ENCODE measurements at places on chromosomes 12 and 14. TPM values are rescaled to one million over a fixed set of nuclear protein-coding genes. Genes with fewer than 3 reads are reported as not detected.

The CAMKK2 gene
- 20.1 TPM for total RNA-seq

The SERPINA12 gene
- total RNA-seq, result not detected

The NXPH4 gene
- total RNA-seq, result 15.1 TPM

The MGP gene
- total RNA-seq, result 2.1 TPM

- no peak for DNase-seq
These were observed 696.8 kb upstream of the LRFN5 start for GRCh38 chr14:40909906-40910305.

GRCh38 chr12:65814038-65814437, 10.2 kb upstream of the HMGA2 start:
- no peak for DNase-seq

DNA sequence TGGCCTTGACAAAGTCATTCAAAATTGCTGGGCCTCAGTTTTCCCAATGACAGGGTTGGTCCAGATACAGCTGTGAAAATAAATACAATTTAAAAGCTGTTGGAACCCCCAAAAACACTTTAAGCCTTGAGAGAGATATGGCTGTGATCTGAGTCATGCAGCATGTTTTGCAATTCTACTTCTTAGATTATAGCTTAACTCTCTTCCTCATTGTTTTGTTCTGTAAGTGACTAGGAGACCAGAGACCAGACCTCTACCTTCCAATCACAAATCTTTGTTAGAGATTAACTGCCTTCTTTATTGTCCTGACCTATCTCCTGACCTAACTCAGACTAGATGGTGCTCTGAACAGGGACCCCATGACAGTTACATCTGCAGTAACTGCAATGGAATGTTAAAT, 198.1 kb downstream of the STXBP6 start:
- no peak for DNase-seq

DNA sequence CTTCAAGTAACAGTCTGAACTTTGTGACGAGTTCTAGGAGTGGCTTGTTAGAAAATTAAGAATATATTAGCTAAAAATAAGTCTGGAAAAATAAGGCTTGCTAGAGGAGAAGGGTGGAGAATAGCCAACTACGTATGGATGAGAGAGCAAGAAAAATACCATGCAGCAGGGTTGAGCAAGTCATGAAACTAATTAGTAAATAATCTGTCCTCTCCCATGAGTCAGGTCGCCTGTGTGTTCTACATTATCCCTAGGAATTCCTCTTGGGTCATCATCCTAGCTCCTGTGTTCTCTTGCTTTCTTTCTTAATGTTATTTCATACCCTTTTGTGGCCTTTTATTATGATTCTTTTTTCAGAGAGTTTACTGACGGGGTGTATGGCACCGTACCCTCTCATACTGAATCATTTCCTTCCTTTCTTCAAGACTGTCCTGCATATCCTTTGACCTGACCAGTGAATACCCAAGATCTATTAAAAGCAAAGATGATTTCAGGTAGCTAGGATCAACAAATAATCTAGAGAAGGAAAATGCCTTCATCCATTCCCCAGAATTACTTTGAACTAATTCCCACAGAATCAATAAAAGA, 177.2 kb upstream of the NPAS3 start:
- peak; percentile 37 for DNase-seq

DNA sequence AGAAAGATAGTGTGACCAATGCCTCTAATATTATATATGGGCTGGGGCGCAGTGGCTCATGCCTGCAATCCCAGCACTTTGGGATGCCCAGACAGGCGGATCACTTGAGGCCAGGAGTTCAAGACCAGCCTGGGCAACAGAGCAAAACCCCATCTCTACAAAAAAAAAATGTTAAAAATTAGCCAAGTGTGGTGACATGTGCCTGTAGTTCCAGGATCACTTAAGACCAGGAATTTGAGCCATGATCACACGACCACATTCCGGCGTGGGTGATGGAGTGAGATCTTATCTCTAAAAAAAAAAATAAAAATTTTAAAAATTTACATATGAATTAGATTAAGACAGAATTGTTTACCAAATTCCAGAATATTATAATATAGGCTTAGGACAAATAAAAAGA, 12.0 kb downstream of the TM7SF3 start:
- DNase-seq, result no peak

- DNase-seq, result peak; percentile 22
These were observed 400.9 kb upstream of the PDE3A start for GRCh38 chr12:19967431-19967830.

DNA sequence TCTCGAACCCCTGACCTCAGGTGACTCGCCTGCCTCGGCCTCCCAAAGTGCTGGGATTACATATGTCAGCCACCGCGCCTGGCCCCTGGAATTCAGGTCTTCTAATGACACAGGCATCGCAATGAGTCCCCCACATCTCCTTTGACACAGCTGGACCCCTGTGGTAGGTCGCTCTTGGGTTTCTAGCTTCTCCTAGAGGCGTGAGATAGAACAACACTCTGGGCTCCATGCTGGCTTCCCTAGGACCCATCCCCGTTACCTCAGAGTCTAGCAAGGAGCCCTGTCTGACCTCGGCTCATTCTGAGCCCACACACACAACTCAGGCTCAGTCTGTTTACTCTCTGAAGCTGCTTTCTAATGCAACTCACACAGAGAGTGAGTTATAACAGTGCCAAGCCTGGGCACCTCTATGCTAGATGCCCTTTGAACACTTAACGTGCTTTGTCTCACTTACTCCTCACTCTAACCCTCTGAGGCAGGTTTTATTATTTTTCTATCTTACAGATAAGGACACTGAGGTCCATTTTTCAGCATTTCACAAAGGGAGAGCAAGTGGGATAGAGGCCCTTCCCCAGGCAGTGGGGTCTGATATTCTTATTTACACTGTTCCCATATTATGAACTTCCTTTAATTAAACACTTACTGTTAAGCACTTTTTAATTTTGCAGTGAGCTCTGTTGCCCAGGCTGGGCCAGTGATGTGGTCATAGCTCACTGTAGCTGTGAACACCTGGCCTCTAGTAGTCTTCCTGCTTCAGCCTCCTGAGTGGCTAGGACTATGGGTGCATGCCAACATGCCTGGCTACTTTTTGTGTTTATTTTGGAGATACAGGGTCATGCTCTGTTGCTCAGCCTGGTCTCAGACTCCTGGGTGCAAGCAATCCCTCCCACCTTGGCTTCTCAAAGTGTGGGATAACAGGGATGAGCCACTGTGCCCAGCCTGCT, 40.6 kb upstream of the RBM19 start:
- no peak for DNase-seq

DNA sequence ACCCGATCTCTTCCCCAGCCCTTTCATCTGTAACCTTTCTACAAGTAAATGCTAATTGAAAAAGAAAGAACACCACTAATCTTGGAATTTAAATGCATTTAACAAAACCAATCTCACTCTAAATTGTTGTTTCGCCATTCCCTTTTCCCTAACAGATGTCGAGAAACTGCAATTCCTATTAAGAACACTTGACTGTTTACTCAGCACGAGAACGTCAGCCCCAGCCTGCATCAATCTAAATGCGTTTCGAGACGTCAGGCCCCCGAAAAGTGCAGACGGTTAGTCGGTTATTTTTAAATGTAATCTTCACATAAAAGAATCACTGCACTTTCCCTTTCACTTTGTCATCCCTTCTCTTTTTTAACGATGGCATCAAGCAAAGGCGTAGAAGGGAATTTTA, 837.6 kb downstream of the VRK1 start:
- DNase-seq, result peak; percentile 26

GRCh38 chr12:94308612-94309011, 151.1 kb downstream of the CEP83 start:
- no peak for DNase-seq

DNA sequence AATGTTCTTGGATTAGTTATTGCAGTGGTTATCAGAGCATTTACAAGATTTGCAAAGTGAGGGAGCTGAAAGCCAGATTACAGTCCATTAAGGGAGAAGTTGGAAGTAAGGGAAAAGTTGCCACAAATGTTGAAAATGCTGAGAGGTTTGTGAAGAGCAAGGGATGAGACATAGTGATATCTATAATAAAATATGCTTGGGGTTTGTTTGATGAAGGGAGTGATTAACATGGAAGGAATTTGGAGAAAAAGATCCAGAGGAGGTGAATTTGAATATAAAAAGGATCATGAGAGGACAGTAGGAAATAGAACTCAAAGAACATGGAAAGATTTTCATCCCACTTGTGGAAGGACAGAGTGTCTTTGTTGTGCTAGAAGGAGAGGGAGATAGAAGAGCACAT, 19.3 kb upstream of the CCER1 start:
- DNase-seq, result peak; percentile 70

DNA sequence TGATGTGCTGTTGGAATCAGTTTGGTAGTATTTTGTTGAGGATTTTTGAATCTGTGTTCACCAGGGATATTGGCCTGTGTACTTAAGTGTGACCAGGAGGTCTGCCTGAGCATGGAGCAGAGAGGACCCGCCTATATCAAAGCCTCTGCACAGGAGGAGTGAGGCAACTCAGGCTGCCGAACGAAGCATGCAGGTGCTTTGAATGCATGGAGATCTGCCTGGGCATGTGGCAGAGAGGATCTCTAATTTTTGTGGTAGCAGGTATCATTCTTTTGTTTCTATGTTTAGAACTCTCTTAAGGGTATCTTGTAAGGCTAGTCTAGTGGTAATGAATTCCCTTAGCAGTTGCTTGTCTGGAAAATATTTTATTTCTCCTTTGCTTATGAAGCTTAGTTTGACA, 26.9 kb downstream of the RAB3IP start:
- DNase-seq, result no peak

- DNase-seq, result peak; percentile 33
These were observed 3.2 kb downstream of the CFL2 start for GRCh38 chr14:34711169-34711568.

DNA sequence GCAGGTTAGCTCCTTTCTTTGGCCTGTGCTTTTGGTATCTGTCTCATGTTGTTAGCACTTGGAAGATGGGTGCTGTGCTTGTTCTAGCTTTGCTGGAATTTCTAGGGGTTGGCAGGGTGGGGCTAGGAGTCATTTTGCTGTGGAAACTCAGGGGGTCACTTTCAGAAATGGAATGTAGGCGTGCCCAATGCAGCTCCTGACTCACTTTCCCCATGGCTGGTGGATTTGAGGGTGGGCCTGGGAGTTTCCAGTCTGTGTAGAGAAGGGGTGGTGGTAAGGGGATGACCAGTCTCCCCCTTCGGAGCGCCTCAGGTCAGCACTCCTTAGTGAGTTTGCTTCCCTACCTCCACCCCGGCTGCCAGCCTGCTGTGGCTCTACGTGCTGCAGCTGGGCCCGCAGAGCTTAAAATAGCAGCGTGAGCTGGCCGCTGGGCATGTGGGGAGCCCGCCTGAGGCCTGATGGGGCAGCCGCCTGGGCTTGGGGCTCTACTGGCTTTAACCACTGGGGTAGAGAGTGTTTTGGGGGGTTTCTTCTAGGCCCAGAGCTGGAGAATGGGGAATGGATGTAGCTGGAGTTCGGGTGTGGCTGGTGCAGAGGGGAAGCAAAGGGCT, 108.2 kb downstream of the TSPAN9 start:
- DNase-seq, result no peak

DNA sequence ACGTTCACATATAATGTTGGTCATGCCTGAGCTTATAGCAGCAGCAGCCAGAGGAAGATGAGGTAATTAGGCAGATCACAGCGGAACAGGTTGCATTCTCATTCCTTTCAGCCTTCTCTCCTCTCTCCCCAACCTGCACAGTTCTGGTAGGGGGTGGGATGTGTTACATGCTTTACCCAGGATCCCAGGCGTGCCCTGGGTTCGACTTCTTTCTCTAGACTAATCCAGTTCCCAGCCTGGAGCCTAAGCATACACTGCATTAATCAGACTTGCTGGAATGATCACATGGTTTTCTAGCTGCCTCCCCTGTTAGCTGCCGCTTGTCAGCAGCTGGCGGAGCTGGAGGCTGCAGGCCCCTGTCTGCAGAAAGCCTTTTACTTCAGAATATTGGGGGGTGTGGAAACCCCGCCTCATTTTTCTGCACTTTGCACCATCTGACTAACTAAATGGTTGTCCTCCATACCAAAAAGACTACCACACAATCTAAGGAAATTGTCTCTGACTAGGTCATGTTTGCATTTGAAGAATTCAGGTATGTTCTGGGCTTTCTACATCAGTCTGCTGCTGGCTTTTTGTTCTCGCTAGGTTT, 46.0 kb upstream of the EVL start:
- DNase-seq, result no peak

DNA sequence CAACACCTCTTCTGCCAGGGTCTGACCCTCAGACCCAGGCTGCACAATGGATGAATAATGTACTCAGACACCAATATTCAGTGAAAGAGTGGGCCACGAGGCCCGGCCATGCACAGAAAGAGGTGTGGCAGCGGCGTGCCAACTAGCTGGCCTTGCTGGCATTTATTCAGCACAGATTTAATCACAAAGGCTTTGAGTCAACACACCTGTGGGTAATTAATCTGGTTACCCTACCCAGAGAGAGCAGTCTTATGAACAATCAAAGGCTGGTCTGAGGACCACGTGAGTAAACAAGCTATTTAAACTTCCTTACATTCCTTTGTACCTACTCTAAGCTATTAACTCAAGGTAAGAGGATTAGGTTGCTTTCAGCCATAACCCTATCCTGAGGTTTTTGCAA, 324.8 kb downstream of the C12orf50 start:
- DNase-seq, result peak; percentile 73

DNA sequence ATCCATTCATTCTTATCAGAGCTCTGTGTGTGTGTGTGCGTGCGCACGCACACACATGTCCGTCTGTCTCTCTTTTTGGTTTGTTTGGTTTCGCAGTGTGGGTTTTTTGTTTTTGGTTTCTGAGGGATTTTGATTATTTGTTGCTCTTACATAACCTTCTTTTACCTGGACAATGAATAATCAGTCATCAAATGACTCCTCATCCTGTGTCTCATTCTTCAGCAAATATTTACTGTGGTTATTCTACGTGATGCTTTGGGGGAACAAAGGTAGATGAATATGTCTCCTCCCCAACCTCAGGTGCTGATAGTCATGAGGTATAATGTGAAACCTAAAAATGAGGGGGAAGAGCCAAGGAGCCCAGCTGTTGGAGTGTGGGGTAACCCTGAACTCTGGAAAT, 92.4 kb downstream of the SAMD4A start:
- peak; percentile 100 for DNase-seq

DNA sequence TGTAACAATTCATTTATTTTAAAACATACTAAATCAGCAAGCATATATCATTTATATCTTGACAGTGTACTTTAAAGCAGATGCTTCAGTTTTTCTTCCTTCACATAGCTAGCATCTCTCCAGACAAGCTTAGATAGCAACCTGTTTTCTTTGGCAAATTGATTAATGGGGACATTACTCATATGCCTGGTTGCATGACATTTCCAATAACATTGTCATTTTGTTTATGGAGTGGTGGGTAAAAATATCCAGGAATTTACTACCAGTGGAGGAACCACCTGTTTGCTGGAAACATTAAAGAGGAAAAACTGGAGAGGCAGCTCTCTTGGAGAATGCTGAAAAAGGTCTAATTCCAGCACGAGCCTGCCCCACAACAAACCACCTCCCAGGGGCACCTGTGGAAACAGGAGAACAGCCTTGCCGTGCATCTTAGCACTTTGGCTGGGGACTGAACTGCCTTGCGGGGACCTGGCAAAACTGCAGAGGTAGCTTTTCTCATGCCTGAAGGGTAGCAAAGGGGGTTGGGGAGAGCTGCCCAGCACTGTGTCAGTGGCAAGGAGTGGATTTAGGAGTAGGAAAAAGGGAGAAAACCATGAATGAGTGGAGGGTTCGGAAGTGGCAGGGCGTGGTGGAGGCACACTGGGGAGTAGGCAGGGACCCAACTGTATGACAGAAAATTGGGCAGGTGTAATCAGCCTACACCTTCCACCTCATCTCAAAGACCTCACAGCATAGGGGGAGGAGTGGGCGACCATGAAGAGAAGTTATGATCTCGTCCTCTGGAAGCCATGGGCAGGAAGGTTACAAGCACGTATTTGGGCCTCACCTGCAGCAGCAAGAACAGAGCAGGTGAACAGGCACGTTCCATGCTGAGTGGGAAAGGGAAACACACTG, 11.7 kb upstream of the CREBL2 start:
- peak; percentile 67 for DNase-seq

All from PC-3 (cell line).